ENCODE measurements at places on chromosomes 1 and 21.

GRCh38 chr1:167819849-167820683 is 93.9 kb downstream of the ADCY10 start:
- peak; percentile 13 for DNase-seq

DNA sequence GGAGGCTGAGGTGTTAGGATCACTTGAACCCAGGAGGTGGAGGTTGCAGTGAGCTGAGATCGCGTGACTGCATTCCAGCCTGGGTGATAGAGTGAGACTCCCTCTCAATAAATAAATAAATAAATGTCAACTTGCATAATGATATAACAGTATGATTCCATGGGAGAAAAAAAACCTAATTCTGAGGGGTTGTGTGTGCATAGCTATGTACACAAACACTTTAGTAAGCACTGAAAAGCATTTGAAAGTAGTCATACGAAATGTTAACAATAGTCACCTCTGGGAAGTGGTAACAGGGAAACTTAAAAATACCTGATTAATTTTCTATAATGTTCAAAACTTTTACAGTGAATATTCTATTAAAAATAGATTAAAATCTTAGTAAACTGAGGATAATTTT is 43.2 kb downstream of the ANKRD13C start:
- no peak for DNase-seq

DNA sequence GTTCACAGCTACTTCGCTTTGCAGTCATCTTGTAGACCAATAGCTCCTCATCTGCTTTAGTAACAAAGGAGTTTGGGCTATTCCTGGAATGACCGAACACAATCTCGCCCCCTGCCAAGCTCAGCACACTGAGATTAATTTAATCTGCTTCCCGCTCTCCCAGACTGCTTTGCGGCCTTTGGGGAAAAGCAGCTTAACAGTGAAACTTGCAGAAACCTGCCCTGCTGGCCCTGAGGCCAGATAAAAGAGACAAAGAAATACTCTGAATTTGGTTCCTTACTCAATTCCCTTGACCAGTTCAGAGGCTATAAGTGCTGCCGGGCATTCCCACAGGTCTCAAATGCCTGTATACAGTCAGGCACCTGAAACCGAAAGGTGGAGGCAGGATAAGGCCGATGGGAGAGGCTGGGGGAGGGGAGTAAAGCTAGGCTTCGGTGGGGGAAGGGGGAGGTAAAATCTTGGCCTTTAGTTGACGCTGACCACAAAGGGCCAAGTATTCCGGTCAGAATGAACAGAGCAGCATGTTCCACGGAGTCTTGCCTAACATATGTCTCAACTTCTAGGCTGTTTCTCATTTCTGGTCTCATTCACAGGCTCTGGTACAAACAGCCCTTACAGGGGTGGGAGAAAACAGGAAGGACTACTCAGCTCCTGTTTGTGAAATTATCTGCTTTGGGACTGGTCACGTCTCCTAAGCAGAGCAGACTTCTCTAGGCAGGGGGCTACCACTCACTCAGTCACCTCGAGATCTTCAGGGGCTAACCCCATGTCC is 17.7 kb upstream of the A3GALT2 start:
- no peak for DNase-seq

DNA sequence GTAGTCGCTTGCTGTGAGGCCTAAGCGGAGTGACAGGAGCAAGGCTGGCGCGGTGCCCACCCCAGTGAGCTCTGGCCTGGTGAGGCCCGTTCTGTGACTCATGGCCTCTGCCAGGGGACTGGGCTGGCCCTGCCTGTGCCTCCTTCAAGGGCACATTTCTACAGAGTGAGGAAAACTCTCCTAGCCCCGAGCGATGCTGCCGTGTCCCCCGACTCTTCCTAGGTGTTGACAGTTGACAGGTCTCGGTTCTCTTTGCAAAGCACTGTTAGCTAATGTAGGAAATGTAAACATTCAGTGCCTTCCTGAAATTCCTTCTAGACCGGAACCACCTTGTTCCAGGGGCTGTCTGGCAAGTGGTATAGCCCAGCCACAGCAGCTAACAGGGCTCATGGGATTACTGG is 43.9 kb downstream of the ABCG1 start:
- DNase-seq: peak; percentile 78

GRCh38 chr1:12359359-12360133 is 129.7 kb downstream of the VPS13D start:
- DNase-seq: no peak

DNA sequence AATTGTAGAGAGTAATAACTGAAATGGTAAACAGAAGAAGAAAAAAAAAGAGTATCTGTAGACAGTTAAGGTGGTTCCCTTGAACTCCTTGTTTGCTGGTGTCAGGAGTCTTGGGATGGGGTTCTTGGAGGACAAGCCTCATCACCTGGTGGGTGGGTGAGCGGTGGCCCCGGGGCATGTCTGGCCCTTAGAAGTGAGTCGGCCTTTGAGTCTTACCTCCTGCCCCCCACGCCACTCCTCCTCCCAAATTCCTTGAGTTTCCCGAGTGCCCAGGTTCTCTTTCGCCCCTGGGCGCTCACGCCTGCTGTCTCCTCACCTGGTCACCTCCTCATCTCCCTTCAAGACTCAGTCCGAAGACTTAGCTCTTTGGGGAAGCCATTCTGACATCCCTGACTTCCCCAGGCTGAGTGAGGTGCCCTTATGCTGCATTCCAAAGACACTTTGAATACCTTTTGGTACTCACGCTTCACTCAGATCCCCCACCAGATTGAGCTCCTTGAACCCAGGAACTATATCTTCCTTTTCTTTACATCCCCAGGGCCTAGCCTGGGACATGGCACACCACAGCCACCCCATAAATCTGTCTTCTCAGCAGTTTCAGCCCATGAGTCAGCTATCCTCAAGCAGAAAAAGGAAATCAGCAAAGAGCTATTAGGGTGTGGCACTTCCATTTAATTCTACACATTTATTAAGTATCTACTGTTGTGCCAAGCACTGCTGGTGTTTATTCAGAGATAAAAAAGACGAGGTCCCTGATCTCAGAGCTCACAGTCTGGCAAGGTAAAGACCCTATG is 13.5 kb upstream of the IKBKE start:
- no peak for DNase-seq

GRCh38 chr1:188056011-188056410 is 1227.3 kb downstream of the PLA2G4A start:
- no peak for DNase-seq

GRCh38 chr1:53629101-53629691 is 109.8 kb downstream of the GLIS1 start:
- DNase-seq: no peak

DNA sequence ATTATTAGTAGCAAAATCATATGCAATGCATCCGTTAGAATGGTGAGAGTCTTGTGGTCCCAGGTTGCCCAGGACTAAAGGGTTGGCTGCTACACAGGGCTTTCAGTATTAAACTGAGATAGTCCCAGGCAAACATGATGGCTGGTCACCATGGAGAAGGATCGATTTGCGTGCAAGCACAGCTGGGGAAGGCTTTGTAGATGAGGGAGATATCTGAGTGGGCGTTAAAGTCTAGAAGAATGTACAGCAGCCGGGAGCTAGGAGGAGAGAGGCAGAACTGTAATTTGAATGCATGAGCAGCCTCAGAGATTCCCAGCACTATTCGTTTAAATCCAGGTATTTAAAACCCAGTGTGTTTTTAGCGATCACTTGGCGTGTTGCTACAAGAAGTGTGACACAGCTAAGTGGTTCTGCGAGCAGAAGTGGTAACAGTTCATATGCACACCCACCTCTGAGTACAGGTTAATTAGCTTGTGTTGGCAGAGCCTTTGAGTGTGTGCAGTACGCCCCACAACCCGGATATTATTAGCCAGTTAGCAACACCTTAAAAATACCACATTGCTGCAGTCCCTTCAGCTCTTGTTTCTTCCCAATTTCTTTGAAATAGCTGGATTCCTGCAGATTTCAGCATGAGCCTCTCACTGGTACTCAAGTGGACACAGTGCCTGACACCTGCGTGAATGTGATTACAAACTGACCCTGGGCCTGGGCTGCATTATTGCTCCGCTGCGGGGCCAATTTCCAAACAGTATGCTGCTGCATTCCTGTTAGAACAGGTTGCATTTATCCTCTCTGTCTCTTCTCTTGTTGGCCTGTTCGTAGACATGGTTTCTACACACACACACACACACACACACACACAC is 67.2 kb upstream of the SCAF4 start:
- peak; percentile 20 for DNase-seq

- DNase-seq: peak; percentile 81
Observed at GRCh38 chr1:193183019-193183627, 3.3 kb downstream of the B3GALT2 start.

DNA sequence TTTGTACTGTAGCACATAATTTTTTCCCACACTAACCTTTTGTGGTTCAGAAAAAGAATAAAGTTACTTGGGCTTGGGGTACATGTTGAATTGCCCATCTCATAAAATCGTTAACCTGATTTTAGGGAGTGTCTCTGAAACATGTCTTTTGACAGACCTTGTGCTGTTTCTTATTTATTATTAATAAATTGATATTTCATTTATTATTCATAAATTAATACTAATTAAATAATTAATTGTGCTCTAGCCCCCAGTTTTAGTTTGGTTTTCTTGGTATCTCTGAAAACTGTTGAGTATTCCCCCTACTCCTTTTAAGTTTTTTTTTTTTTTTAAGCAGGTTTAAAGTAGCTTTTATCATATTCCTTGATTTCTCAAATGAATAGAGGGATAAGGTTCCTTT is 27.9 kb downstream of the CAMTA1 start:
- no peak for DNase-seq

DNA sequence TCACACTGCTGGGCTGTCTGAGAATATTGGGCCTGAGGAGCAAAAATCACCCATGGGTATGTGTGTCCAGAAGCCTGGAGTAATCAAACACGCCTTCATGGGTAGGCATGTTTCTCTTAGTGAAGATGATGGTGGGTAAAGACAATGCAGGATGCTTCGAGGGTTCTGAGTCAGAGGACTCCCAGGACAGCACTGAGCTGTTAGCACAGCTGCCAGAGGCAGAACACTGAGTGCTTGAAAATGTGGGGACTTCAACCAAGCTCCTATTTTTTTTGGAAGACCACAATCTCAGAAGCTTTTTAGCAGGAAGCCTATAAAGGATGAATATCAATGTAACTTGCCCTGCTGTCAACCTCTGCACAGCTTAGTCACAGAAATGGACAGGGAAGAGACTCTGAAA is 7.9 kb upstream of the NT5C1A start:
- no peak for DNase-seq

- no peak for DNase-seq
Observed at GRCh38 chr1:160459687-160460086, 59.3 kb downstream of the VANGL2 start.

GRCh38 chr1:119773711-119774241 is 5.1 kb upstream of the HMGCS2 start:
- peak; percentile 65 for DNase-seq

GRCh38 chr1:39043513-39043912 is 17.4 kb downstream of the NDUFS5 start:
- no peak for DNase-seq

DNA sequence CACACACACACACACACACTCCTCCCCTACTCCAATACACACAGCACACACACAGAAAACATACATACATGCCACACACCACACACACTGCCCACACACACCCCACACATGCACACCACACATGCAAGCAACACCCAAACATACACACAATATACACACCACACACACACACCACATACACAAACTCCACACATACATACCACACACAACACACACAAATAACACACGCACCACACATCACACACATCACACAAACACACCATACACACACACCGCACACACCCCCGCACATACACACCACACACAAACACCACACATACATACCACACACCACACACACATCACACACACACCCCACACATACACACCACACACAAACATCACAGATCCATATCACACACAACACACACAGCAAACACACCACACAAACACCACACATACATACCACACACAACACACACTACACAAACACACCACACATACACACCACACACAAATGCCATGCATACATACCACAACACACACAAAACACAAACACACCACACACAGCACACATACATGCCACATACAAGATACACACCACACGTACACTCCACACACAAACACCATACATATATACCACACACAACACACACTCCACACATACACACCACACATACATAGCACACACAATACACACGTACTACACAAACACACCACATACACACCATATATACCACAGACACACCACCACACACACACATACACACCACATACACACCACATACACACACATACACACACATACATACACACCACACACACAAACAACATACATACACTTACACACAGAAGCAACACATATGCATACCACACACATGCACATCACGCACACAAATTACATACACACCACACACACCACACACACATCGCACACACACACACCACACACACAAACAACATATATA is 932 bp upstream of the RAB7B start:
- DNase-seq: no peak

DNA sequence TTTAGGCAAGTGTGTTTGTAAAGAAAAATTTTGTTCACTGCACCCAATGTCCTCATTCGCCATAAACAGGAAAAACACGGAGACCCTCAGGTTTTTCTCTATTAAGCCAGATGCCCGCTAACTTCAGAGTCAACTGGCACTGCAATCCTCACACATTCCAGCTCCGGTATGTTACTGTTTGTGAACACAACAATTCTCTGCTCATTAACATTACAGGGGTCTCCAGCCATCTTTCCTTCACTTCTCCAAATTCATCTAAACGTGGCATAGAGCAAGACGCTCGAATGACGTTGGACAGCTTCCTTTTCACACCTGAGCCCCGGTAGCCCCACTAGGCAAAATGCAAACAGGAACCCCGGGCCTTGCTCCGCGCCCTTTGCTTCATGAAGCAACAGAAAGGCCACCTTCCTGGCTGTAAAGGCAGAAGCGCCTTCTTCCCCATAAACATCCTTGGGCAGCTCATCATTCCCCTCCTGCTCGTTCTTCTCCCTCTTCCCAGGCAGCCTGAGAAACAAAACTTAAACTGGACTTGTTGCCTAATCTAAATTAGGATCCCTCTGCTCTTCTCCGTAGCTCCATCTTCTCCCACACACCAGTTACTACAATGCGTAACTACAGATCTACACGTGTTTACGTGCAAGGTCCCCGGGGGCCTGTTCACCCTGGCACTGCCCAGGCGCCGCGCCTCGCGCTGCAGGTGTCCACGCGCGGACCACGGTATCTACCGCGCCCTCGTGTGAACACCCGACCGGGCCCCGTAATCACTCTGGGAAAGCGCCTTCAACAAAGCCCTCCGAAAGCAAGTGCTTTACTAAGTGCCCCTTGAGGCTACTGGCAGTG is 1.2 kb downstream of the LBR start:
- no peak for DNase-seq

GRCh38 chr1:94322696-94323095 is 85.3 kb upstream of the ARHGAP29 start:
- DNase-seq: no peak

GRCh38 chr1:154953611-154954038 is 2.3 kb downstream of the PBXIP1 start:
- DNase-seq: no peak

DNA sequence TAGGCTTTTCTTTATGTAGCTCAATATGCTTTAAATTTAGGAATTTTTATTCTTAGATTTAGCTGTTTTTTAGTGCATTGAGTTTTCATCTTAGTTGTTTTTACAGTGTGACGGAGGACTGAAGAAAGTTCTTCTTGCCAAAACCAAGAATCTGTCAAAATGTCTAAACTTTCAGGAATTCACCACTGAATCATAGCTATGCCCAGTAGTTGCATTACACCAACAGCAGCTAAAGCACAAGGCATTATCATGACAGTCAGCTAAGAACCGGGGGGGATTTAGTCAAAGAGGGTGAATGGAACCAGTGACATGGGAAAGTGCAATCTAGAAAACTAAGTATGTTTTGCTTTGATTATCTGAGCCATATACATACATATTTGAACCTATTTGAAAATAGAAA is 6.5 kb upstream of the C1orf146 start:
- DNase-seq: no peak

- no peak for DNase-seq
Observed at GRCh38 chr1:87953121-87953520, 624.4 kb downstream of the LMO4 start.

All from NCI-H2029 treated with DMSO at 0.1 percent for 48 hours (cell line).